ENCODE measurements at places on chromosomes 13 and 19.

- no peak for DNase-seq
Measured at GRCh38 chr19:29526730-29527499, 1.1 kb downstream of the VSTM2B start.

DNA sequence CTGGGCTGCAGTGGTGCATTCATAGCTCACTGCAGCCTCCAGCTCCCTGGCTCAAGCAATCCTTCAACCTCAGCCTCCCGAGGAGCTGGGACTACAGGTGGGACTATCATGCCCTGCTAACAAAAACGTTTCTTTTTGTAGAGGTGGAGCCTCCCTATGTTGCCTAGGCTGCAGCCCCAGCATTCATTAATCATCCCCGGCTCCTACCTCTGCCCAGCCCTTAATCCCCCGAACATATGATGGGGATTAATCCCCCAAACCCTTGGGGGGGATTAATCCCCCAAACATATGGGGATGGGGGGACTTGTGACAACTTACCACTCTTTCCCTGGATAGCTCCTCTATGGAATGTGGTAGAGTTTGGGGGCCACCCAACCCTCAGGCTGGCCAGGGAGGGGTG, 45.9 kb downstream of the SUGP2 start:
- DNase-seq: no peak

GRCh38 chr13:26727633-26728032, 33.0 kb downstream of the GPR12 start:
- no peak for DNase-seq

DNA sequence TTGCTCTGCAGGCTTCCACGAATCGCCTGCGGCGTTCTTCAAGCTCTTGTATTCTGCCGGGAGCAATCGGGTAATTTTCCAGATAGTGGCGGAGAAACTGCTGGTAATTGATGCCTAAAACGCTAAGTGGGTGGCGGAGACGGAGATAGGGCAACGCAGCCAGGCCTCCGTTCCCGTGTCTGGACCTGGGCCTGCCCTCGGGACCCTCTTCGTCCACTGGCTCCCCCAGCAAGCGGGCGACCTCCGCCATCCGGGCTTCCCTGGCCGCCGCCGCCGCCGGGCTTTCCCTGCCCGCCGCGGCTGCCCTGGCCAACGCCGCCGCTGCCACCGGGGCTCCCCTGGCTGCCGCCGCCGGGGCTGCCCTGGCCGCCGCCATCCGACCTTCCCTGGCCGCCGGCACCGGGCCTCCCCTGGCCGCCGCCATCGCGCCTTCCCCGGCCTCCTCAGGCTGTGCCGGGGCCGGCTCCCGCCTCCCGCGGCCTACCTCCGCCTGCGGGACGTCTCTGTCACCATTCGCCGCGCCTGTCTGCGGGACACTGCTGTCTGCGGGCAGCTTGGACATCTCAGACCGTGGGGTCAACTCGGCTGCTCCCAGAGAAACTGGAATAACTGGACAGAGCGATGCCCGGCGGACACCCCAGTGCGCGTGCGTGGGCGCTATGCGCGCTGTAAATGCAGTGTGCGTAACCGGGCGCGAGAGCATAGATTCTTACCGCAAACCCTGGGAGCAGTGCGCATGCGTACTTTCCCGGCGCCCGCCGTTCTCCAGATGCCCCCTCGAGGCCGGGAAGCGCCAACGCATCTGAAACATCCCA, at the start of gene EID2:
TSS of gene EID2 (minus strand) at position 644 of the 815 bp plus-strand sequence. CDS start at position 562, 82 bp downstream.
- peak; percentile 97 for DNase-seq

GRCh38 chr19:10085641-10086590, at the start of gene SHFL:
Gene SHFL, plus strand, starts transcription at chr19:10086317. Its CDS starts 111 bp downstream, at chr19:10086428.
- peak; percentile 56 for DNase-seq

DNA sequence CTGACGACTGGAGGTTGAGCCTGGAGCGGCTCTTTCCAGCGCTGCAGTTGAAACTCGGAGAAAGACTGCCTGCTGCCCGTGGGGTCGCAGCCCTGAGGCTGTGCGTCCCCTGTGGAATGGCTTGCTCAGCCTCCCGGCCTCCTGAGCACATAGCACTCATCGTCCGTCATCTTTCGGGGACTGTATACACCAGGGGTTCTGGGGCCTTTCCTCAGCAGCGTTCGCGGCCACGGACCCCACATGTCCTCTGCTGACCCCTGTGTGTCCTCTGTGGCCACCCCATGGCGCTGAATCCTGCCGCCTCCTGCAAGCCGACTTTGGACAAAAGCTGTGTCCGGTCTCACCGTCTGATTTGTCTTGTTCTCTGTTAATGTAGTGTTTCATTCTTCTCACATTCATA, 20.4 kb downstream of the CUL4A start:
- no peak for DNase-seq

DNA sequence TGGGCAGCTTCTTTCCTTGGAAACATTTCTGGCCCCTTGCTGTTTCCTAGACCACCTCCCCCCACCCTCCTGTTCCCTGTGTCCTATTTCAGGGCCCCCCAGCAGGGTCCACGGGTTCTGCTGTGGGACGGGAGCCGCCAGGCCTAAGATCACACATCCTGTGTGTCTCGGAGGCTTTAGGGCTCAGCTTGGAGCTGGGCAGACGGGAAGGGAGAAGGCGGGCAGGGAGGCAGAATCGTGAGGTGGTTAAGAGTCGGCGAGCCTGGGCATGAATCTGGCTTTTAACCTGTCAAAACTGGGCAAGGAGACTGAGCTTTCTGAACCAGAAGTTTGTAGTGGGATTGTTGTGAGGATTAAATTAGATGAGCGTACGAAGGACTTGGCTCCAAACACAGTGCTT, 4.8 kb downstream of the KCNC3 start:
- DNase-seq: no peak

DNA sequence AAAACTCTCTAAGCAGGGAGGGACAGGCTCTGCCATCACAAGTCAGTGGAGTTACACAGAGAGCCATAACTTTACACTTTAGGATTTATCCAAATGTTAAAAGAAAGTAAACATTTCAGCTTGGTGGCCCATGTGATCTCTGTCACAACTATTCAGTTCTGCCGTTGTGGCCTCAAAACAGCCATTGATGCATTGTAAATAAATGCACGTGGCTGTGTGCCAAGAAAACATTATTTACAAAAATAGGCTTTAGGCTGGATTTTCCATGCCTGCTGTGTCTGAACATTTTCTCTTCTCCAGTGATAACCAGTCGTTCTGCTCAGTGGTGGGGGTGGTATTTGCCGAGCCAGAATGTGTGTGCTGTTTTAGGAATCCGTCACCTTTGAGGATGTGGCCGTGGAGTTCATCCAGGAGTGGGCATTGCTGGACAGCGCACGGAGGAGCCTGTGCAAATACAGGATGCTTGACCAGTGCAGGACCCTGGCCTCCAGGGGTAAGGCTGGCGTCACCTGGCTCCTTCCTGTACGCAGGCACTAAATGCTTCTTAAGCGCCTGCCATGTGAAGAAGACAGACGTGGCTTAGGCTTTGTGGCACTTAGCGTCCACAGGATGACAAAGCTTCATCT, 4.9 kb downstream of the ZNF333 start:
- DNase-seq: no peak

GRCh38 chr13:43170506-43170905, 147.1 kb downstream of the DNAJC15 start:
- peak; percentile 24 for DNase-seq

GRCh38 chr19:33883859-33884519, 87.3 kb downstream of the KCTD15 start:
- DNase-seq: peak; percentile 39

- peak; percentile 22 for DNase-seq
Measured at GRCh38 chr19:55172741-55173140, 6.3 kb upstream of the DNAAF3 start.

DNA sequence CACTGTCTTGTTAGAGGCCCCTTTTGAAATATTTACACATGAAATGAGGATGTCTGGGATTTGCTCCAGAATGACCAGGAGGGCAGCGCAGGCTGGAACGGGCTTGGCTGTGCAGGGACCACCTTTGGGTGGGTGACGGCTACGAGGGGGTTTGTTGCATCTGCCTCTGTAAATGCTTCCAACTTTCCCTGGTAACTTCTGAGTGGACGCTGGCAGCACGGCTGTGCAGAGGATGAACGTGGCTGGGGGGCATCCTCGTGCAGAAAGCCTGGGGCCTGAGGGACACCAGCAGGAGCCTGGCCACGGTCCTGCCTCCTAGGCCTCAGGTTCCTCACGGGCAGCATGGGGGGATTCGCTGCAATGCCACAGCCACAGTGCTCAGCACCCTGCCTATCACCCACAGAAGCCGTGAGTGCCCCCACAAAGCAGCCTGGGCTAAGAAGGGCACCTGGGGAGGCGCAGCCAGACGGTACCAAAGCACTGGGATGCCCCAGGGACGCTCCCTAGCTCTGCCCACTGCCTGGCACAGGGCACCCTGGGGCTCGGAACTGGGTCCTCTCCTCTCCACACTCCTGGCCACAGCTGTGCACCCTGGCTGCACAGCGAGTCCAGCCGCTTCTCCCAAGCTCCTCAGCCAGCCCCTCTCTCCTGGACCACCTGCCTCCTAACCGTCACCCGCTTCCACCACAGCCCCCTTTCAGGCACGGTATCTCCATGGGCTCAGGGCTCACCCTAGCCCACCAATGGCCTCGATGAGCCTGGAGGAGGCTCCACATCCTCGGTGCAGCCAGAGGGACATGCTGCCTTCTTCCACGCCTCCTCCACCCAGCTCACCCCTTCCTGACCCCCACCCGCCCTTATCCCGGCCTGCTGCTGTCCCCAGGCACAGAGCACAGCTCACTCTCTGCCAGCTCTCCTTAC, 44.5 kb downstream of the MLLT1 start:
- no peak for DNase-seq

DNA sequence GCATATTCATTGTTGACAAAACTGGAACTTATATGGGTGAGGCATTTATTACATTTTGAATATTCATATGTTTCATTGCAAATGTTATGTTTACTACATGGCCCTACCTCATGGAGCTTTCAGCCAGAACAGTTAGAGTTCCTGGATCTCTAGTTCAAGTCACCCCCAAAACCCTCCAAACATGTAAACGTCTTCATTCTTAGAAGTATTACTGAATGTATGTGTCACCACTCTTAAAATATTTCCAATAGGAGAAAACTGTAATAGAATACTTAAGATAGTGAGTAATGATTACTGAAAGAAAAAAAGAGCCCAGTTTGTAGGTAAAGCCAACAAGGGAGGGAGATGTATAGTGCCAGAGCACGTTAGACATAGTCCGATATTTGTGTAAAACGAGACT, 23.5 kb downstream of the URI1 start:
- no peak for DNase-seq

- DNase-seq: no peak
Measured at GRCh38 chr13:20696073-20696472, 7.4 kb upstream of the IL17D start.

- peak; percentile 58 for DNase-seq
Measured at GRCh38 chr19:47414469-47414868, 4.9 kb downstream of the MEIS3 start.

- no peak for DNase-seq
Measured at GRCh38 chr13:111345682-111346081, 25.2 kb downstream of the TEX29 start.

- DNase-seq: no peak
Measured at GRCh38 chr13:95030821-95031343, 270.4 kb downstream of the ABCC4 start.

DNA sequence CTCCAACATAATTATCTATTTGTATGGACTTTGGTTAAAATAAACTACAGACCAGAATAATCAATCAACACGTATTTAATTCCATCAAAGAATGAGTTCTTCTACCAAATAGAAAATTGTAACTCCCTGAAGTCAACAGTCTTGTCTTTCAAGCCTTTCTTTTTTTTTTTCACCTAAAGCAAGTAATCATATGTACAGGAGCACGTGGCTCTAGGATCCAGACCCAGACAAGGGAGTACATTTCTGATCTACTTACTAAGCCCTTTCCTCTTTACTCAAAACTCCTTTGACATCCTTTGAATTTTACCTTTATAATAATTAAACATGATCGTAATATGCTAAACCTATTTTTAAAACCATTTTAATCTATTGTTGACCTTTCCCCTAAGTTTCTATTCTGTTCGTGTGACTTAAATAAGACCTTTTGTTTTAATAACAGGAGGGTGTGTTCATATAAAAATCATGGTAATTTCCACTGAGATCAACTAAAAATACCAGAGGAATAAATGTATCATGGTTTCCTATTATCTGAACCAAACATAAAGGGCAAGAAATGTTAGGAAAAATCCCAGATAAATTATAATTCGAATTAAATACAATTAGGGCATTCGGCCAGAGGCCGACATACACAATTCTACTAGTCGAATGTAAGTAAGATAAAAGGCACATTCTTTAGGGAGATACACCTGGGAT, 1.7 kb downstream of the SLC7A1 start:
- peak; percentile 7 for DNase-seq

- no peak for DNase-seq
Measured at GRCh38 chr13:30346153-30346788, 38.9 kb upstream of the KATNAL1 start.

- no peak for DNase-seq
Measured at GRCh38 chr13:20672772-20673171, 30.7 kb upstream of the IL17D start.

GRCh38 chr13:33862016-33862415, 44.1 kb downstream of the RFC3 start:
- DNase-seq: peak; percentile 9

DNA sequence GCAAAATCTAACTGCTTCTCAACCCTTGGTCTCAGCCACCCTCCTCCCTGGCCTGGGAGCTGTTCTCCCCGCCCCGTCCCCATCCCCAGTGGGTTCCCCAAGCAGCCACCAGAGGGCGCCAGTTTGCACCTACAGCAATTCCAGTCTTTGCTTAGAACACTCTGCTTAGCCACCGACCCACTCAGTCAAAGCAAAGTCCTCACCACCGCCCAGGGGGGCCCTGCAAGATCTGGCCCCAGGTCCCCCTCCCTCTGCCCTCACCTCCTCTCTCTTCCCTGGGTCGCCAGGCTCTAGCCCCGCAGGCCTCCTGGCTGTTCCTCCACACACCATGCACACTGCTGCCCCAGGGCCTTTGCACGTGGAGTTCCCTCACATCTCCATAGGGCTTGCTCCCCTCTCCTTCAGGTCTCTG, 12.4 kb downstream of the TMEM143 start:
- peak; percentile 82 for DNase-seq

DNA sequence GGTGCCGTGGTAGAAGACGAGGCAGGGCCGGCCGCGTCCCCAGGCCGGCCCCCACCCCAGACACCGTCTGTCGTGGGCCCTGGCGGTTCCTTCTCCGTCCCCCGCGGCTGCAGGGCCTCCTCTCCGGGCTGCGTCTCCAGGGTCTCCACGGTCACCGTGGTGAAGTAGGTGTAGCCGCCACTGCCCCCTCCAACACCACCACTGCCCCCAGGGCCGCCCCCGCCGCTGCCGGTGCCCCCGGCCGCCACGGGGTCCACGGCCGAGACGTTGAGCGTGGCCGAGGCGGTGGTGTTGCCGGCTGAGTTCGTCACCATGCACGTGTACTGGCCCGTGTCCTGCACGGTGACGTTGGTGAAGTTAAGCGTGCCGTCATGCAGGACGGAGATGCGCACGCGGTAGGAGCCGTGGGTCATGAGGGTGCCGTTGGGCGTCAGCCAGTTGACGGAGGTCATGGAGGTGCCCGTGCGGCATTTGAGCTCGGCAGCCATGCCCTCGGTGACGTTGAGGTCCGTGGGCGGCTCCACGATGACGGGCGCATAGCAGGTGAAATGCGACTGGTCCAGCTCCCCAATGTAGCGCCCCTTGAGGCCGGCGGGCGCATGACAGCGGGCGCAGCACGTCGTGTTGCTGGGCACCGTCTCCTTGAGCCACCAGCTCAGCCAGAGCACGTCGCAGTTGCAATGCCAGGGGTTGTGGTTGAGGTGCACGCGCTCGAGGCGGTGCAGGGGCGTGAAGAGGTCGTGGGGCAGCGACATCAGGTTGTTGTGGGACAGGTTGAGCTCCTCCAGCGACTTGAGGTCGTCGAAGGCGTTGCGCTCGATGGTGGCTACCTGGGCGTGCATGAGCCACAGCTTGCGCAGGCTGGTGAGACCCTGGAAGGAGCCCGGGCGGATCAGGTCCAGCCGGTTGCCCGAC, 4.6 kb upstream of the ASPDH start:
- no peak for DNase-seq

- DNase-seq: peak; percentile 59
Measured at GRCh38 chr13:26785838-26786630, 25.4 kb upstream of the GPR12 start.

All from NCI-H69 (cell line).